Activated gamma-delta T cell (primary cell): ENCODE measurements at places on chromosomes 4 and X.

GRCh38 chrX:40719218-40719617 lies 16.1 kb downstream of the MED14 start:
- DNase-seq: no peak

GRCh38 chr4:63906660-63907183 lies 502.5 kb downstream of the TECRL start:
- no peak for DNase-seq

DNA sequence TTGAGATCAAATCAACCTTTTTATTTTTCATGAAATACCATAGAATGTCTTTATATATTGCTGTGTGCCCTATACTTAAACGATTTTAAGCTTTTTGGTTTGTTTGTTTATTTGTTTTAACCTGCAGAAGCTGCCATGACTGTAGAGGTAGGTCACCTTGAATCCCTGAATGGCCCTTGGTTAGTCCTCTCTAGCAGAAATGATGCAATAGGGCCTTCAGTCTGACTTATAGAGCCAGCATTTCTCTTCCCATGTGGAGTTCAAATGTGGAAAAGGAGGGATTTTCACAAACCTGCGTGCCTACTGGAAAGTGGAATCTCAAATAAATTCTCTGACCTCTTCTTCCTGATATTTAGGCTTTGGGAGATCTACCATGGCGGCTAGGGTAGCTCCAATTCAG lies 327.9 kb downstream of the MAPK10 start:
- no peak for DNase-seq

DNA sequence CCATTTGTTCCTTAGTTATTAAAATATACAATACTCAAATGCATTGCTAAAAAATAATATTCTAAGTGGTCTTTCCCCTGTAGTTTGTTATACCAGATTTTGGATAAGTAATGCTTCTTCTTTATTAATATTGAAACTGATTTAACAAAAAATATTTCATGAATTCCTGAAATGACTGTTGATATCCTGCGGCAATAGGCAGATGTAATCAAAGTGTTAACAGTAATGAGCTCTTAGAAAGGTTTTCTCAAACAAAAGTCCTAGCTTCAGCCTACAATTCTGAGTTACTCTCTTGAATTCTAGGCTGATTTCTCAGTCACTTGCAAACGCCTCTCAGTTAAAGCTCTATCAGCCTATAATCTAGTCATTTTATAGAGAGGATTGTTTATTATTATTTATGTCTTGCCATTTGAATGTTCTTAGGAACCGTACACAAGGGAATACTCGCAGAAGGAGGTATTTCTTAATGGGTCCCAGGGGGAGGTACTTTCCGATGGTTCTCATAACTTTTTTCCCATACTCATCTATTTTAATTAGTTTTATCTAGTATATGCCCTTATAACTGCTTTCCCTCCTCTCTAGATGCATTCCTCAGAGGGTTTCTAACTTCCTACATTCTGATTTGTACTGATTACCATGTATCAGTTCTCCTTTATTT lies 96.8 kb downstream of the FNIP2 start:
- DNase-seq: no peak

GRCh38 chrX:1500701-1501624 lies 36.0 kb downstream of the P2RY8 start:
- DNase-seq: no peak

GRCh38 chr4:3085948-3086670 lies 11.6 kb downstream of the HTT start:
- DNase-seq: no peak
